Skin of body (tissue), 3 donors: ENCODE measurements at places on chromosomes 16 and 17. TPM values are rescaled to one million over a fixed set of nuclear protein-coding genes. Genes with fewer than 3 reads are reported as not detected.

DNA sequence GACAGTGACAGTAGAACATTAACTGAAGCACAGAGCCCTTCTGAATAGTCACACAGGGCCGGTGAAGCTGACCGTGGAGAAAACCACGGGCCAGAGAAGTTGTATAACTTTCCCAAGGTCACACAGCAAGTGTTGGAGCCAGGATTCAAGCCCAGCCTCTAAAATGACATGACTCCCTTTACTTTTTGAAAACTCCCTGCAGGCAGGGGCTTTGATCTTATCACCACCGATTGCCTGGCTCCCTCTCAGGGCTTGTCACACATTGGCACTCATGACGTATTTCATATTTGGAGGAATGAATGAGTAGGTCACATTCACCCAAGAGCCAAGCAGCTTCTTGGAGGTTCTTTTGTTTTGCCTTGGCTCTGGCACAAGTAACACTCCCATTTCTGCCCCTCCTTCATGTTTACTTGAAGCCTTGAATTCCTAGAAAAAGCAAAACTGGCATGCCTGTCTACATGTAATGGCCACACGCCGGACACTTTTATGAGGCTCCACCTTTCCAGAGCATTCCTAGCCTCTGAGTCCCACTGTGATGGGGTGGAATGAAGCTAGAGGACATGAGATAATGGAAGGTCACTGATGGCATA, 13.3 kb upstream of the RBBP6 start:
- DNase-seq, result no peak

GRCh38 chr17:55410722-55411462, 10.7 kb downstream of the MMD start:
- DNase-seq, result no peak

DNA sequence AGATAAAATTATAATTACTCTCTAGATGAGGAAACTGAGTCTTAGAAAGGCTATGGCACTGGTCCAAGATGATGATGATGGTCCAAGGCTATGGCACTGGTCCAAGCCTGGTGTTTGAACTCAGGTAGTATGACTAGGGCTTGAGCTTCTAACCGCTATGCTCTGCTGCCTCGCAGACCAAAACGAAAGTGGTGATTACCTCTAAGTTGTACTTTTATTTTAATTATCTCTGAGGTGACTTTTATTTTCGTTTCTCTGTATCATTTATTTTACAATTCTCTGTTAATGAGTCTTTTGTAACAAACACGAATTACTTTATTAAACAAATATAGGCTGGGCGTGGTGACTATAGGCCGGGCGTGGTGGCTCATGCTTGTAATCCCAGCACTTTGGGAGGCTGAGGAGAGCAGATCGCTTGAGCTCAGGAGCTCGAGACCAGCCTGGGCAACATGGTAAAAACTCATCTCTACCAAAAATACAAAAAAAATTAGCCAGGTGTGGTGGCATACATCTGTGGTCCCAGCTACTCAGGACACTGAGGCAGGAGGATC, 5.6 kb downstream of the REXO5 start:
- DNase-seq, result no peak

- DNase-seq, result no peak
Observed at GRCh38 chr16:65600046-65600445, 478.2 kb upstream of the CDH11 start.

- no peak for DNase-seq
Observed at GRCh38 chr17:27338536-27338985, 44.6 kb downstream of the WSB1 start.

DNA sequence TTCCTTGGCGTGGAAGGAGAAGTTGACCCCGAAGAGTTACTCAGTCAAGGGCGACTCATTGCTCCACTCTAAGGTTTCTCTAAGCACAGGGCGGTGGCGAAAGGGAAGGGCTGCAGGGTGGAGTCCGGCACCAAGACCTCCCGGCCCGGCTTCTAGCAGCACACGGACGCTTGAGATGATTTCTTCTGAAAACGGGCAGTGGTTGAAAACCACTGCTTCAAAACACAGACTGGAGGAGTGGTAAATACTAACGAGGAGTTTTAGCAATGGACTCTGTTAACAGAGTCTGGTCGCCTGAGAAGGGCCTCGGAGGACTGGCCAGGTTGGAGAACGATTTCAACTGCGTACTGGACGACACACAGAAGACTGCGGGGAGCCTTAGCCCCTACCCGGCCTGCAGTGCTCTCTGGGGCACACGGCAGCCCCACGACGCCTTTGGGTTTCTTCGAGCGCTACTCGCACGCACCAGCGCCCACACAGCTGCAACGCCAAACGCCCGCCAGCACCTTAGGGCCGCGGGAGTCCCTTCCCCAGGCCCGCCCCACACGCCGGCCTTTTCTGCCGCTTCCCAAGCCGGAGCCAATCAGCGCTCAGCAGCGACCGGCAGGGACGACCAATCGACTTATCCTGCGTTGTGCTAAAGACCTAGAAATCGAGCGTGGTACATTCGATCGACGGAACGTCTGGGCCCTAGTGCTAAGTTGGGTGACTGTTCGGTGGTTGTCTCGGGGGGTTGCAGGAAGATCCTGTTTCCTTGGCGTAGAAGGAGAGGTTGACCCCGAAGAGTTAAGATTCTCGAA, 14.4 kb upstream of the CA4 start:
- peak; percentile 78 for DNase-seq

DNA sequence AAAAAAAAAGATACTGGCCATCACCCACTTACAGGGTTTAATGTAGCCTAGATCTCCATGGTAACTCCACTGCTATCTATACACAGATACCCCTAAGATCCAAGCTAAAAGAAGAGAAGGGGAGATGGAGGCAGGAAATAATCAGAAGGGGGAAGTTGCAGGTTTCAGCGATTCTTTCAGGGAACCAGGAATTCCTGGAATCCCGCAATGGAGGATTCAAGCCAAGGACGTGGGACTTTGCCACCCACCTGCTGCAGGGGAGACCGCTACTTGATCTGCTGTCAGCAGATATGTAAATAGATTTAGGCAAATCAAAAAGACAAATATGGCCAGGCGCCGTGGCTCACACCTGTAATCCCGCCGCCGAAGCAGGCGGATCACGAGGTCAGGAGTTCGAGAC, 121.1 kb downstream of the AIPL1 start:
- DNase-seq, result no peak

DNA sequence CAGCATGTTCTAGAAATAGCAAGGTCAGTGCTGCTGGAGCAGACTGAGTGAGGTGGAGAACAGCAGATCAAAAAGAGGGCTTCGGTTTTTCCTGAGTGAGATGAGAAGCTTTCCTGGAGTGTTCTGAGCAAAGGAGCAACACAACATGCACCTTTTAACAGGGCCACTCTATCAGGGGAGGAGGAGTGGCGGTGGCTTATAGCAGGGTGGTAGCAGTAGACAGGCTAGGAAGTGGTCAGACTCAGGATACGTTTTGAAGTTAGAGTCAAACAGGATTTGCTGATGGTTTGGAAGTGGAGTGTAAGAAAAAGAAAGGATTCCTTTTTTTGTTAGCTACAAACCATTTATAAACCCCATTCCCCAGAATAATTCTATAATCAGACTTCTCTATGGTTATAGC, 12.5 kb downstream of the POLG2 start:
- DNase-seq, result no peak

- DNase-seq, result no peak
Observed at GRCh38 chr16:27828671-27829070, 234.8 kb downstream of the GSG1L start.

GRCh38 chr17:46063241-46063640, 64.2 kb downstream of the STH start:
- DNase-seq, result no peak

DNA sequence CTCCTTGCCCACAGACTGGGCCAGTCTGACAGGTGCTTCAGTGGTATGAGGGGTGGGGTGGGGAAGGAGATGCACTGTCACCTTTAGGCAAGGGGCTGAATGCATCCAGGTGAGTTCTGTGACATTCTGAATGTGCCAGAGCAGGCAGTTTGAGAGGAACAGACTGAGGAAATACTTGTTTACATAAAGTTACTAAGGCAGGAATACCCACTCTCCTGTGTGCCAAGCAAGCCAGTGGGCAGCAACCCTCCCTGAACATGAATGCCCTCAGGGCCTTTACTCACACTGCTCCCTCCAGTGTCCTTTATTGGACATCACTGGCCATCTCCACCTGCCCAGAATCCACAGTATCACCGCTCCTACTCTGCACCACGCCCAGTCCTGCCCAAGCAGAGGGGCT, 33.1 kb upstream of the ULK2 start:
- DNase-seq, result no peak

DNA sequence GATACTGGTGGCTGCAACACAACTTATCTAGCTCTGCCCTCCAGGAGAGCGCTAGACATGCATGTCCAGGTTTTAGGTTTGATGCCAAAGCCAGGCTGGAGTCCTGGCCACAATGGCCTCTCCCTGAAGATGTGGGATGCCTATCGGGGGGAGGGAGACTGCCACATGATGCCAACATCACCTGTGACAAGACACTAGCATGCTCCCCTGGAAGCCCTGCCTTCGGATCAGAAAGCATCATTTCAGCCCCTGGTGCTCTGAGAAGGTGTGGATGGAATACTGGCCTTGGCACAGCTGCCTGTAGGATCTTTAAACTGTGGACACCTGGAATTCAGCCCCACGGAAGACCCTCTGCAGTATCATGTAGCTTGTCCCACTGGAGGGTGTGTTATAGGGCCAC, 93.5 kb downstream of the SHISA6 start:
- DNase-seq, result no peak

GRCh38 chr17:50279181-50279526, 4.9 kb downstream of the TMEM92 start:
- DNase-seq, result no peak

DNA sequence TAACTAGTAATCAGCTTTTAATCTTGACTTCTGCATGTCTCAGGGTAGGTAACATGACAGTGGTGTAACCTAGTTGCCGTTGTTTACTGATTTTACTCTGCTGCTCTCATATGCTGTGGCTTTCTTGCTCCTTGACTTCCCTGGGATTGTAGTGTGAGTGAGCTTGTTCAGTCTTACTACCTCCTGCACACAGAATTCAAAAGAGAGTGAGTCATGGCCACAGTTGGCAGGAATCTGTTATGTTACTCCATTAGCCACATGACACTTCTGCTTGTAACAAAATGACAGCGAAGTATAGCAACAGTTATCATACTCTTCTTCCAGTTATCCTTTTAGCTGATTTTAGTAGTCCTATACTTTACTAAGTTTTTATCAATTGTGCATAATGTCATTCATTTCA, 18.8 kb downstream of the TNRC6A start:
- no peak for DNase-seq

GRCh38 chr17:47717979-47718621, 14.9 kb upstream of the TBX21 start:
- DNase-seq, result no peak

GRCh38 chr16:1645914-1646525, 32.1 kb upstream of the JPT2 start:
- no peak for DNase-seq

GRCh38 chr16:59198487-59198886, 464.4 kb upstream of the GOT2 start:
- DNase-seq, result no peak

GRCh38 chr16:84848986-84849634, 29.3 kb downstream of the CRISPLD2 start:
- no peak for DNase-seq

DNA sequence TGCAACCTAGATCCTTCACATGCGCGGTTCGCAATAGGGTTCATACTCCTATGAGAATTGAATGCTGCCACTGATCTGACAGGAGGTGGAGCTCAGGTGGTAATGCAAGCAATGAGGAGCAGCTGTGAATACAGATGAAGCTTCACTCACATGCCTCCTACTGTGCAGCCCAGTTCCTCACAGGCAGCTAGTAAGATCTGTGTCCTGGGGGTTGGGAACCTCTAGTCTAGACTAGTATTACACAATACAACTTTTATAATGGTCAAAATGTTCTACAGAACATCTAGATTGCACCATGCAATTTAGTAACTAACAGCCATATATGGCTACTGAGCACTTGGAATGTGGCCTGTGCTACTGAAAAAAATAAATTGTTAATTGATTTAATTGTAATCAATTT, 26.7 kb downstream of the ABCA5 start:
- no peak for DNase-seq

DNA sequence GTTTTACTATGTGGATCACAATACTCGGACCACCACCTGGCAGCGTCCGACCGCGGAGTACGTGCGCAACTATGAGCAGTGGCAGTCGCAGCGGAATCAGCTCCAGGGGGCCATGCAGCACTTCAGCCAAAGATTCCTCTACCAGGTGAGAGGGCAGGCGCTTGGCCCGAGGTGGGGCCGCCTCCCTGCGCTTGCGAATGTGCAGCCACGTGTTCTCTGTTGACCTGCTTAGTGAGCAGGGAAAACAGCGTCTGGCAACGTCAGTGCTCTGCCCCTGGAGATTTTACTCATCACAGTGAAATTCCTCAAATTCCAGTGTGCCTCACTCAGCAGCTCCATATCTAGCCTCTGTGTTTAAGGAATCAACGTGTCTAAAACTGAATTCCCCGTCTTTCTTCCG, 33.4 kb upstream of the CLEC18A start:
- peak; percentile 34 for DNase-seq

DNA sequence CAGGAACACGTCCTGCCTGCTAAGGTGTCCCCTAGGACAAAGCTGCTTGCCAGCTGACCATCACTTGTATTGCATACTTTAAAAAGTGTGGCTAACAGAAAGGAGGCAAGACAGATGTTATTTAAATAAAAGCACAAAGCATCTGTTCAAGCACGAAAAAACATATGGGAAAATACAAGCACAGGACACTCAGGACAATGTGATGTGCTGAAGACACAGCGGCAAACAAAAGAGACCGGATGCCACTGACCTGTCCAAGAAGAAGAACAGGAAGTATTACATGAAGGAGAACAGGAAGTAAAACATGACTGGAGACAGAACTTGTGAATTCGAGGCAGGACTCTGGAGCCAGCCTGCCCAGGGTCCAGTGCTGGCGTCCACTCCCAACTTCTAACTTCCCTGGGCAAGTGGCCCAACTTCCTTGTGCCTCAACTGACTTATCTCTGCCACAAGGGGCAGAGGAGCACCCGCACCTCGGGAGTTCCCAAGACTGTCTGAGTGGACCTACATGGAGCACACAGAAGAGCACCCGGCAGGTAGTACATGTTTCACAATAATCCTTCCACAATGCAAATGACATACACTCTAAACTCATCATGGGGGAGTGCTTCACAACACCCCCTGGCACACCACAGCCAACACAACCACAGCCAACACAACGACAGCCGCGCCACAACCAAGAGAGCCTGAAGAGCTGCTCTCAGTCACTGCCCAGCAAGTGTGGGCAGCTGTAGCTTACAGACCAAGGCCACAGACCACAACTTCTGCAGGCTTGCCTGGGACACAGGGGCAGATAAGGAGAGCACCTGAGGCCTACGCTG, 36.6 kb downstream of the ANKRD11 start:
- no peak for DNase-seq

DNA sequence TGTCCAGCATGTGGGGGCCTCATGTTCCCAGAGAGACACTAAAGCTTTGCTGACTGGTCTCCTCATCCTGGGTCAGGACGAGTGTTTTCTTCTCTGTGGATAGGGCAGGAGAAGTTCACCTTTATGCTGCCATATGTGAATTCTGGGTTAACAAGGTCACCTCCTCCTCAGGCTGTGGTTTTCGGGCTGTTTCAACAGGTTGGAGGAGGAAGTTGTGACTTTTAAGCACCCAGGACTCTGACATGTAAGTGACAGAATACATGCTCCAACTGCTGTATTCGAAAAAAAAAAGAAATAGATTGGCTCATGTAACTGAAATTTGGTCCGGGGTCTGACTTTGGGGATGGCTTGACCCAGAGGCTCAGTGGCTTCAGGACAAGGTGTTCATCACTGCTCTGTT, 54.2 kb downstream of the SNX20 start:
- no peak for DNase-seq

GRCh38 chr16:68328151-68328859, 17.5 kb downstream of the PRMT7 start:
- DNase-seq, result peak; percentile 71

Gene TMED6
- not detected for total RNA-seq

Gene IGFALS
- not detected for total RNA-seq

Gene TNRC6C
- total RNA-seq, result 13.6 TPM

Gene GP1BA
- 0.10 TPM for total RNA-seq

Gene SEZ6L2
- 2.9 TPM for total RNA-seq
